ENCODE measurements at places on chromosomes 1 and 21.

DNA sequence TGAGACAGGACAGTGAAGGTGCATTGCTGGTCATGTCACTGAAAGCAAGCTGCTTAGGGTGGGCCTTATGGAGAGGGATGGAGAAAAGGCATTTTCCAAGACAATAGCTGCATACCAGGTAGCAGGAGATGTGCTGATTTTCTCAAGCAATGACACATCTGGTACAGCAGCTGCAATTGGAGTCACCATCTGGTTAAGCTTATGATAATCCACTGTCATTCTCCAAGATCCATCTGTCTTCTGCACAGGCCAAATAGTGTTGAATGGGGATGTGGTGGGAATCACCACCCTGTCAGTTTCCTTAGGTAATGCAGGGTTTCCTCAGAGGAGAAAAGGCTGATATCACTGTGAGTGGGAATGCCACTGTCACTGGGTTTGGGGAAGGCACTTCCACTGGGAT lies 54.6 kb downstream of the ADSS2 start:
- DNase-seq: no peak

DNA sequence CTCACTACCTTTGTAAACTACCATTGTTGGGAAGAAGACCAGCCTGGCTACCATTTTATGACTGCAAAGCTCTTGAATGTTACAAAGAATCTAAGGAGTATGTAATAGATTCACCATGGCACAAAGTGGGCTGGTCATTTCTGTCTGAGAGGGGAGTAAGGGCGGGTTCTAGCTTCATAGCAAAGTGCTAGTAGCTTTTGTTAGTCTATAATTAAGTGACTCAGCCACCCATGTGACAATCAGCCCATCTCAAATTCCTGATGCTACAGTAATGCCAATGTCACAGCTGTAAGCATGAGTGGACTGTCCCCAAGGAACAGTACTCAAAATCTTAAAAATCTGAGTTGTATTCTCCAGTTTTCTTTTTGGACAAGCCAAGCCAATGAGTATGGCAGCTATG lies 15.4 kb upstream of the OTUD3 start:
- DNase-seq: no peak

DNA sequence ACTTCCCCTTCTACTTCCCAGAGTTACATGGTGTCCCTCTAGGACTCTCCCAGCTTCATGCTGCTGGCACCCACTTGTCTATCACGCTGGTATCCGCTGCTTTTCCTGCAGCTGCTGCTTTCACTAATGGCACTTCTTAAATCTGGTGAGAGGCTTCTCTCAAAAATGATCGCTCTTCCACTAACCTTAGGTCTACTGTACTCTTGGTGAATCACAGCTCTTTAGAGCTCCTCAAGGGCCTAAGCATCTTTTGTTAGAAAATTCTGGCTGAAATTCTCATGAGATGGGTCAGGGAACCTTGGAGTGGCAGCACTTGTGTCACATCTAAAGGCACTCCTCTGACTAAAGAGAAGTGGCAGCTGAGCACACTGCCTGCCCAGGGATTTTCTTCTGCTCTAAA lies 32.1 kb downstream of the ZMYND12 start:
- DNase-seq: no peak

GRCh38 chr1:180519846-180520245 lies 17.5 kb upstream of the ACBD6 start:
- no peak for DNase-seq

- no peak for DNase-seq
These were observed 28.0 kb upstream of the SFPQ start for GRCh38 chr1:35220976-35221375.

- DNase-seq: no peak
These were observed 14.1 kb downstream of the ZNF697 start for GRCh38 chr1:119634016-119634415.

- no peak for DNase-seq
These were observed 192.9 kb upstream of the GALNT2 start for GRCh38 chr1:229874136-229874535.

GRCh38 chr1:74913978-74914377 lies 181.0 kb downstream of the TYW3 start:
- no peak for DNase-seq

DNA sequence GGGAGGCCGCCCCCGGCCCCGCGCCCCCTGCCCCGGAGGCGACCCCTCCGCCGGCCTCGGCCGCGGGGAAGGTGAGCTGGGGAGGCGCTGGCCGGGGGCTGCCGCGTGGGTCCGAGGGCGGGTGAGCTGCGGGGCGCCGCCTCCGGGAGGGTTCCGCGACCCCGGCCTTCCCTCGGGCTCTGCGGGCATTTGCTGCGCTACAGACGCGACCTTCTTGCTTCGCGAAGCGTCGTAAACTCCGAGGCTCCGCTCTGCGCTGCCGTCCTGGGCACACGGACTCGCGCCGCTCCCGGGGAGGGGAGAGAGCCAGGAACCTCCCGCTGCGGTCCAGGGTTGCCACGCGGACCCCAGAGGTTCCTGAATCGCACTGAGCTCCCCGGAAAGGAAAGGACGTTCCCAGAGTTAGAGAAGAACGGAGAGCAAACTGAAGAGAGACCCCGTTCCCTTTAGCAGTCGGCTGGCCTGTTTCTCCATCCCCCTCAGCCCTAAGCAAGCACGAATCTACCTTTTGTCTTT lies 345 bp downstream of the SLX9 start:
- DNase-seq: no peak

DNA sequence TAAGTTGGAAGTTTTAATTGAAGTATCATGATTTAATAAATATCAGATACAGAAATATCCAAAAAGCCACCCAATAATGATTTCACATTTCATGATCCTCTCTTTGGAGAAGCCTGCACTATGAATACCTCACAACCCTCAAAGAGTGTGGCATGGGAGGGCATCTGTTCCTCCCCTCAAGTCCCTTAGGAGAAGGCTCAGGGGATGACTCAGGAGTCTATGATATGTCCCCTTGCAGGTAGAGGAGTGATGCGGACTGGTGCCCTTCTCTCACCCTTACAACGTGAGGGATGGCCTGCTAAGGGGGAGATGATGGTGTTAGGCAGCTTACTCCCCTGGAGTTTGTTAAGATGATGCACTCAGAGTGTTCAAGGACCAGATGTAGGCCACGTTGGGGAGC lies 303.3 kb upstream of the DUSP10 start:
- no peak for DNase-seq

GRCh38 chr1:165772739-165773138 lies 4.1 kb upstream of the TMCO1 start:
- DNase-seq: no peak

- DNase-seq: no peak
These were observed 17.8 kb upstream of the TTC4 start for GRCh38 chr1:54697896-54698295.

GRCh38 chr1:95057351-95057750 lies 15.4 kb downstream of the ALG14 start:
- DNase-seq: no peak

GRCh38 chr1:150017206-150017750 lies 6.8 kb upstream of the OTUD7B start:
- DNase-seq: no peak

- DNase-seq: no peak
These were observed 611.1 kb downstream of the NUF2 start for GRCh38 chr1:163932901-163933300.

- no peak for DNase-seq
These were observed 36.7 kb upstream of the TARDBP start for GRCh38 chr1:10975567-10976326.

- no peak for DNase-seq
These were observed 4.4 kb downstream of the CHTOP start for GRCh38 chr1:153638261-153638660.

- no peak for DNase-seq
These were observed 17.4 kb downstream of the MYOM3 start for GRCh38 chr1:24094554-24094953.

DNA sequence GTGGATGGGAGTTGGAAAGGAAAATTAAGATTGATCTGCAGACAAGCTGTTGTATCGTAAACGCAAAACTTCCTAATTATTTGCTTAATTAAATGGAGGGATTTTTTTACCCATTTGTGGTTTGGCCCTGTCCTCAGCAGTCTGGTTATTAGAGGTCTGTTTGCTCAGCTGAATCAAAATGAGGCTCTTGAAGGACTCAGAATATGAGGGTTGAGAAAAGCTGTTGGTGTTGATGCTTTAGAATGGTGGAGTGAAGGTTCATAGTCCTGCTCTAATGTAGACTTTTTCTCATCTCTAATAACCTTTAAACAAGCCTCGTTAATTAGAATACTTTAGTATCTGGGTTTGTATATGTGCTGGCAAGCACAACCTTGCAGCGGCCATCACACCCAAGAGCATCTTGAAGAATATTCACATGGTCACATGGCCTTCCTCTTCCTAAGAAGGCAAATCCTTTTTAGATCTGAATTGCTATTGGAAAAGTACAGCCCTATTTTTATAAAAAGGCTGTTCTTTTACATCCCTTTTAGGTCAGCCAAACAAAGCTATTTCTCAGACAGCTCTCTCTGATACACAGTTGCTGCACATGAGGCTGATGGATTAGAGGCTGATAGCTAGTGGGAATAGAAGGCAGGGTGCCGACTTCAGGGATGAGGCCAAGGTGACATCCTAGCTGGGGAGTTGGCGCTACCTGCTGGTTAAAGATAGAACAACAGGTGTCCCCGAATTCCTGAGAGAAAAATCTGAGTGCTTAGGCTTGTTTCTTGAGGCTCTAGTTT lies 53.8 kb downstream of the MACF1 start:
- DNase-seq: peak; percentile 85

GRCh38 chr1:175514387-175514953 lies 228.9 kb downstream of the TNR start:
- DNase-seq: no peak

DNA sequence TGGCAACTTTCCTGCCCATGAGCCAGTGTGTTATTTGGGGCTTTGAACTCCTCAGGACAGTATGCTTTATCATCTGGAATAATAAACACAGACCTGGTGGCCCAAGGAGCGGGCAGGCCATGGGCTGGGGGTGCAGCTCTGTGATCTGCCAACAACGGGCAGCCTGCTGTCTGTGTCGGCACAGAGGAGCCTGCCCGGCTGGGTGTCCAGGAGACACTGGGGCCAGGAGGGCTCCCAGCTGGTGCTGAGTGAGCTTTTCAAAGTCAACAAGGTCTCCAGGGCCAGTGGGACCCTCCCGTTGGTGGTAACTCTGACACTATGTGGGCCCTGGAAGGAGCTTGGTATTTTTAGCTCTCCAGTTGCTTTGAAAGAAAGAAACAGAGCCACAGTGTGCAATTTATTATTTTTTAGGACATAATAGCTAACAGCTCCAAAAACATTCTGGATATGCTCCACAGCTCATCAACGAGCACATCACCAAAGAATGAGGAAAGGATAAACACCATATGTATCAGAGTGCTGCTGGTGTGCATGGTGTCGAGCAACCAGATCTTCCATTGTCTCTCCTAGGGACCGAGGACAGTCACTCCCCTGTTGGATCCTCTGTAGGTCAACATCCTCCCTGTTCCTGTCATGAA lies 488.7 kb upstream of the USP24 start:
- no peak for DNase-seq

DNA sequence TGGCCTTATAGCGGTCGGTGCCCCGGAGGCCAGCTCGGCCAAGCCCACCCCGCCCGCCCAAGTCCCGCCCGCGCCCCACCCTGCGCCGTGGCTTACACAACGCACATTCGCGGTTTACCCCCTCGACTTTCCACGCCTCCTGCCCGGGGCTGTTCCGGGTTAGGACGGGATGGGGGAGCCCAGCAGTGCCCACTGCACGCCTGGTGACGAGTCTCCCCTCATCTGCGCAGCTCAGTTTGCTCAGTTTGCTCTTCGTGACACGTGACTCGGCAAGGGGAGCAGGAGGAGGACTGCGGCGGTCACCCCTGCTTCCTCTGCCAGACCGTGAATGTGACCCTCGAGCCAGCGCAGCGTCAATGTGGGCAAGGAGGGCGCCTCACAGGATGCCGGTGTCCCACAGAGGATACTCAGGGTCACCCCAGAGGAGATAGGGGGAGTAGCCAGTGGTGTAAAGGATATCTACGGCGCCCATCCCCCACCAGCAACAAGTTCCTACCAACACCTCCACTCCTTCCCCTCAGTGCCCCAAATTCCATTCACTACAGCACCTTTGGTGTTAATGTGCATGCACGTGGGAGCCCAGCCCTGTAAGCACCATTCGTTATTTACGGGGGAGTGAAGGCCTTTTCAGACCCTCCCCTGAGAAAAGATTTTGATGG lies 350 bp upstream of the S100A6 start:
- peak; percentile 65 for DNase-seq

GRCh38 chr1:225338545-225338944 lies 89.3 kb downstream of the LBR start:
- DNase-seq: no peak

GRCh38 chr1:1759456-1760344 lies 18.6 kb downstream of the NADK start:
- DNase-seq: no peak

- DNase-seq: peak; percentile 68
These were observed 75.4 kb downstream of the ABCA4 start for GRCh38 chr1:94045465-94046056.

DNA sequence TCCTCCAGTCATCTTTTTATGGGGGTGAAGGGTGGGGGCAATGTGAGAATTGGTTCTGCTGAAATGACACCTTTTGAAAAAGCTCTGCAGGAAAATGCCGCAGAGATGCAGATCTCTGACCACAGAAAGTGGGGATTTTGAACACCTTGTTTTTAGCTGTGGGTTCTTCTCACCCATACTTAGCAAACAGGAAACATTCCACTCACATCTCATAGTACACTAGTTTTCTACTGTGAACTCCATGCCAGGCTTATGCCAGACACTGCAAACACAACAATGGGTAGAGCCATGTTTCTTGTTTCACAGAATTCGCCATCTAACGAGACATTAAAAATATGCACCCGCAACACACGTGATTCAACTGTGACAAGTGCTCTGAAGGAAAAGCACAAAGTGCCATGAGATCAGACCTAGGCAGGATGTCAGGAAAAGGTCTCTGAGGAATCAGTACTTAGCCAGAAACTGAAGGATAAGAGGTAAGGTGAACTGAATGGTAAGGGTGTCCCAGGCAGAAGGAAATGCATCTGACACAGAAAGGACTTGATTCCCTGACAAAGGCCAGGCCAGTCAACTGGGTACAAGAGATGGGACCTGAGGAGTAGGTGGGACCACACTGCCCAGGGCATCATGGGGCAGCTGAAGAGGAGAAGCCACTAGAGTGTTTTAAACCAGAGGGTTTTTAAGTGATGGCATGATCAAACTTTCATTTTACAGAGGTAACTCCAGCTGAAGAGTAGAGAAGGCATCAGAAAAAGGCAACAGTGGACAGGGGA lies 83.8 kb upstream of the JAK1 start:
- no peak for DNase-seq

GRCh38 chr1:235019961-235020360 lies 108.7 kb downstream of the TOMM20 start:
- DNase-seq: no peak

DNA sequence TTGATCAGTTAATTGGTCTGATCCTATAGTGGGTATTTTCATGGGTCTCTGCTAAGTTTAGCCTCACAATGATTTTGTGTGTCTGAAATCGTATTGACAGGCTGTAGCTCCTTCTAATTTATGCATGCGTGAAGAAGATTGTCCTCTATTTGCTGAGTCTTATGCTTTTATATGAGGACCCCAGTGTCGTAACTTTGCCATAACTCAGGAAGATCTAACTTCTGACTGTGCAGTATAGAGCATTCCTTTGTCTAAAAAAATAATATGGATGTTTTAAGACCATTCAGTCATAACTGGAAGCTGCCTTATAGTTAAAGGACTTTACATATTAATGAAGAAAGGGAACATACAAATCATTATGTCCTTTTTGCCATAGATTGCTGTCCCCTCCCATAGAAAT lies 73.3 kb downstream of the CAMTA1 start:
- no peak for DNase-seq
